Naive B cell (primary cell): ENCODE measurements at places on chromosomes 2 and 18. TPM values are rescaled to one million over a fixed set of nuclear protein-coding genes. Genes with fewer than 3 reads are reported as not detected.

GRCh38 chr18:55893948-55894347 is 306.0 kb upstream of the TCF4 start:
- DNase-seq = no peak

DNA sequence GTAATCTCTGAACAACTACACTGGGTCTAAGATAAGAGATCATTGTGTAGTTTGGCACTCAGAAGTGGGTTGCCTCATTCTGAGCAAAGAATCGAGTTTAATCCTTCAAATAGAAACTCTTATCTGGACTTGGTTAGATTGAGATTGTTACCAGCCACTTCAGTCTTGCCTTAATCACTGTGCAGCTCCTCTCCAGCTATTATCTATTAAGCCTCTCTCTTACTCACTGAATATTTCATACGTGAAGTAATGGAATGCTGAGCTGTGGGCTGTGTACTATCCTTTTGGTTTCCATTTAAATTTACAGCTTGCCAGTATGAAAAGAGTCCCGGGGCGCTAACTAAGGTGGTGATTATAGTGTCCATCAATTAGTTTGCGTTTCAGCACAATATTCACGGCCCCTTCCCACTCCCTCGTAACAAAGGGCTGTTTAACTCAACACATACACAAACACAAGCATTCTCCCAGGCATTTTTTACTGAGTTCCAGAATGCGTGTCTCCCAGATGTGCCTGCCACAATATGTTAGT is 65.7 kb upstream of the NCKAP5 start:
- DNase-seq = no peak

- no peak for DNase-seq
These were observed 463 bp downstream of the HS1BP3 start for GRCh38 chr2:20650393-20650876.

- no peak for DNase-seq
These were observed 46.3 kb upstream of the RALBP1 start for GRCh38 chr18:9428862-9429661.

GRCh38 chr2:129766374-129766993 is 213.0 kb upstream of the RAB6C start:
- DNase-seq = no peak

- DNase-seq = no peak
These were observed 3.5 kb upstream of the KLHL29 start for GRCh38 chr2:23381485-23381884.

CFAP65 gene
- not detected for polyA plus RNA-seq

PDCD1 gene
- not detected for polyA plus RNA-seq

HMSD gene
- not detected for polyA plus RNA-seq

CLEC4F gene
- polyA plus RNA-seq = not detected

KCNG2 gene
- not detected for polyA plus RNA-seq
